ENCODE measurements at places on chromosomes 6 and 20. TPM values are rescaled to one million over a fixed set of nuclear protein-coding genes. Genes with fewer than 3 reads are reported as not detected.

GRCh38 chr20:2122936-2123335, 21.3 kb downstream of the STK35 start:
- DNase-seq, result no peak

- no peak for DNase-seq
Measured at GRCh38 chr6:8174571-8174970, 72.2 kb upstream of the EEF1E1 start.

DNA sequence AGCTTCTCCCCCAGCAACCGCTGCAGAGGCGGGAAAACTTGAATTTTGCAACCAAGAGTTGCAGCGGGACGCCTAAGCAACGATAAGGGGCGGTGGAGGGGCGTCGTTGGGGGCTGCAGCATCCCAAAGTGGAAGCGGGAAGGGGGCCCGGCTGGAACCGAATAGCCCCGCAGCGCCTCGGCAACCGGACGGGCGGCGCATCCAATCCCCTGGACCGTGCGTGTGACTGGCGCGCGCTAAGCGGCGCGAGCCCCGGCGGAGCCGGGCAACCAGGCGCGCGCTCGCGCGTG, 670 bp upstream of the PARD6B start:
- DNase-seq, result no peak

- no peak for DNase-seq
Measured at GRCh38 chr6:7107578-7108195, at the start of gene RREB1. RREB1 (plus strand) TSS chr6:7107961; CDS start chr6:7181912, 73,951 bp downstream.

DNA sequence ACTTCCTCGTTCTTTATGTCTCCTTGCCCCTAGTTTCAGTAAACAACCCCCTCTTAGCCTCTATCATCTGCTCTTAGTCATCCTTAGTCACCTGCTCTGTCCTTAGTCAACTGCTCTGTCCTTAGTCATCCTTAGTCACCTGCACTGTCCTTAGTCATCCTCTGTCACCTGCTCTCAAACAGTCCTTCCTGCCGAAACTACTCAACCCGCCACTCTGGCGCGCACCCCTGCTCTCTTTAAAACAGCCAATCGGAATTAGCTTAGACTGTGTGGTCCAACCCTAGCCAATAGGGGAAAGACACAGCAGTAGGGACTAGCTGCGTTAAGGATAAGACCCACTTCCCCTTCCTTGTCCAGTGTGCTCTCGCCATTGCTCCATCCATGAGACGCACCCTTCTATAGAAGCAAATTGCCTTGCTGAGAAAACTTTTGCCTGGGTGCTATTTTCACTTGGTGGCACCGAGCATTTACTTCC, 73.9 kb downstream of the BACH2 start:
- DNase-seq, result no peak

DNA sequence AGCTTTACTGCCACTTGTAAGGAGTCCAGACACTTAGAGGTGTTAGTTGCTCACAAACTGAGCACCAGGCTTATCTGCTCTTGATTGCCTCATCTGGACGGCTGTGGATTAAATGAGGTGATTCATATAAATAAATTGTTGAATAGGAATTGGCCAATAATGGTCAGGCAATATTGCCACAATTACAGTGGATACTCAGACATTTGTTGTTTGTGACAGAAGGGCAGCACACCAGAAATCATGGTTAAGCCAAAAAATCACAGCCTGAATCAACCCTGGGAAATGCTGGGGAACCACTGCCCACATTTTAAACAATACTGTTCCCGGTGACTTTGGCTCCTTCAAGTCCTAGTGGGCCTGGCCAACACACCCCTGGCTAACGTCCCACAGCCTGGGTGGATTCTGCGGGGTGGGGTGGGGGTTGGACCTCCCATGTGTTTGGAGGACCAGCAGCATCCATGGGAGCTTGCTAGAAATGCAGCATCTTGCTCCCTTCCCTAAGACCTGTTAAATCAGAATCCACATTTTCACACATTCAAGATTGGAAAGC, 29.5 kb upstream of the SPDEF start:
- DNase-seq, result no peak

GRCh38 chr6:7108964-7109836, 1.4 kb downstream of the RREB1 start:
- DNase-seq, result no peak

- no peak for DNase-seq
Measured at GRCh38 chr20:32675223-32675975, 1.7 kb upstream of the C20orf203 start.

- no peak for DNase-seq
Measured at GRCh38 chr6:5287966-5288297, 26.6 kb downstream of the FARS2 start.

DNA sequence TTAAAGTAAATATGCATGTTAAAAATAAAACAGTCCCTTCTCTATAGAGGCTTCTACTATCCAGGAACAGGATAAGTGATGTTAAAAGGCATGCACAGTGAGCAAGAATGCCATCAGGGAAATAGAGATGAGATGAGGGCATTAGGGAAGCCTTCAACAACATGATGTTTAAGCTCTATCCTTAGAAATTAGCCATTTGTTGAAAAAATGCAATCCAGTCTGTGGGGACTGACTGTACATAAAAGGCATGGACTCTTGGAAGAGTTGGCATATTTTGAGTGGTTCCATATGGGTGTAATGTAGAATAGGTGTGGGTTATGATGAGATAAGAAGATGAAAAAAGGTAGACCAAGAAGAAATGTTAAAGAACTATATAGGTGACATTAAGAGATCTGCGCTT, 5.8 kb downstream of the KIAA0319 start:
- no peak for DNase-seq

CBLN4 gene
- total RNA-seq, result not detected
